ENCODE measurements at places on chromosomes 1 and 21.
A peak's percentile ranks its signal among the peaks of the same experiment; 100 is the strongest.

- no peak for DNase-seq
Observed at GRCh38 chr1:161182214-161182613, 4.9 kb upstream of the B4GALT3 start.

DNA sequence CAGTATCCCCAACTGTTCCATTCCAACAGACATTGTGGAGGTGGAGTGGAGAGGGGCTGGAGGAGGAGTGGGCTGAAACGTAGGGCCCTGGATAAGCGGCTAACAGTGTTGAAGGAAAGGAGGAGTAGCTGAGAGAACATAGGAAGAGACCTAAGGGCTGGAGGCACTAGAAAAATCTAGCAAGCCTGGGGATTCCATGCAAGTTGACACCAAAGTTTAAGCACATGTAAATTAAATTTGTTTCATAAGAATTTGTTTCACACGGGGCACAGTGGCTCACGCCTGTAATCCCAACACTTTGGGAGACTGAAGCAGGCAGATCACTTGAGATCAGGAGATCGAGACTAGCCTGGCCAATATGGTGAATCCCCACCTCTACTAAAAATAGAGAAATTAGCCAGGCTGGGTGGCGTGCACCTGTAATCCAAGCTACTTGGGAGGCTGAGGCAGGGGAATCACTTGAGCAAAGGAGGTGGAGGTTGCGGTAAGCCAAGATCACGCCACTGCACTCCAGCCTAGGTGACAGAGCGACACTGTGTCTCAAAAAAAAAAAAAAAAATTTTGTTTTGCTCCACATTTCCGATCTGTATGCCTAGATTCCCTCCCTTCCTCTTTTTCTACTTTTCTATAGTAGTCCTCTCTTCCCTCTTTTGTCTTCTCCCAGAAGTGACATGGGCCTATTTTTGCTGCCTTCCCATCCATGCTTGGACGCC, 530 bp upstream of the CD244 start:
- no peak for DNase-seq

- DNase-seq: no peak
Observed at GRCh38 chr1:63884486-63884885, 110.7 kb downstream of the ROR1 start.

DNA sequence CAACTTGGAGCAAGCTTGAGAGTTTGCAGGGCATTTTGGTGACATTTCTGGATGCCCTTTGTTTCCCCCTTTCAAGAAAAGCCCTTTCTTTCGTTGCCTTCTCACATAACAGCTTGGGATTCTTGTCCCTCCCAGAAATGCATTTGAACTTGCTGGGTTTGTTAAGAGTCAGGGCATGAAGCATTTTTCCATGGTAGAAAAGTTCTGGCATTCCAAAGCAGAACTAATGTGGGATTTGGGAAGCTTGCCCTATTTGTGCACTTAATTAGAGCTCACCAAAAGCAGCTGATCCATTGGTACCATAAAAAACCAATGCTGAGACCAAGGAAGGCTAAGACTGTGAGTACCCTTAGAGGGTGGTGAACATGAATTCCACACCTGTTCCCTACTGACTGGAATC, 99.8 kb upstream of the HOOK1 start:
- DNase-seq: no peak

GRCh38 chr1:205970486-205970885, 27.2 kb upstream of the SLC26A9 start:
- no peak for DNase-seq

- no peak for DNase-seq
Observed at GRCh38 chr1:154962156-154962749, 671 bp upstream of the PYGO2 start.

GRCh38 chr1:213606252-213606820, 381.4 kb upstream of the PROX1 start:
- DNase-seq: peak; percentile 60

- no peak for DNase-seq
Observed at GRCh38 chr1:61374156-61374555, 291.8 kb downstream of the NFIA start.

DNA sequence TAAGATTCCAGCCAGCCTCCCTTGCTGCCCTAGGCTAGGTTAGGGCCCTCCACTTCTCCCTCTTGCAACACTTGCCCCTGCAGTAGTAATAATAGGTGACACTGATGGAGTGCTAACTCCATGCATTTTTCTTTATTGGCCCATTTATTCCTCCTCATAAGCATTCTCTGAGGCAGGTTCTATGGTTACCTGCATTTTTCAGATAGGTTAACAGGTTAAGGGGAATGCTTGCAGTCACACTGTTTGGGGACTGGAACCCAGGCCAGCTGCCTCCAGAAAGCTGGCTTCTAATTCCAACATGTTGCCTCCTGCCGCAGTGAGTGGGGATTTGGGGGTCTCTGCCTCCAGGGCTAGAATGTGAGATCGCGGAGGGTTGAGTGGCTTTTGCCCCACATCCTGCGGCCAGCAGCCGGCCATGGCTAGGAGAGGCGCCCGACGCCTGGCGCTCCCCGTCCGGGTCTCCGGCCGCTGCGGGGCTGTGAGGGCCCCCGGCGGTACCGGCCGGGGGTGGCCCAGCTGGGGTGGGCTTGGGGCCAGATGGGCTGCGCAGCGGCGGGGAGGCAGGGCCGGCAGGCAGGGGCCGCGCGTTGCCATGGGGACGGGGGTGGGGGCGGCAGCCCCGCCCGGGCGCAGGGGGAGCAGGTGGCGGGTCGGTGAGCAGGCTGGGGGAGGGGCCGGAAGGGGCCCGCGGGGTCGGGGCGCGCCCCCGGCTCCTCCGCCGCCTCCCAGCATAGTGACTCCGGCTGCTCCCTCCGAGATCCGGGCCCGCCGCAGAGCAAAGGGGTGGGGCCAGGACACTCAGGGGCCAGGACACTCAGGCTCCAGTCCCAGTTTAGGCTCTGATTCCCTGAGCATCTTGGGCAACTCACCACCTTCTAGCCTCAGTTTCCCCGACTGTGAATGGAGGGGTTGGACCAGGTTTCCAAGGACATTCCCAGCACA, 68.4 kb upstream of the SSBP3 start:
- peak; percentile 33 for DNase-seq
